Uterine smooth muscle cell (primary cell): ENCODE measurements at places on chromosomes 3 and 15. TPM values are rescaled to one million over a fixed set of nuclear protein-coding genes. Genes with fewer than 3 reads are reported as not detected.

The AHSG gene
- not detected in 2 replicates for total RNA-seq

The PTX3 gene
- total RNA-seq: 186 and 777 TPM in 2 replicates

The FGF12 gene
- total RNA-seq: under 0.01 and 0.22 TPM in 2 replicates

The CLDN18 gene
- total RNA-seq: 0.12 TPM in 1 of 2 replicates, not detected in the other

The PLXND1 gene
- 56.2 and 66.1 TPM in 2 replicates for total RNA-seq

The CERS3 gene
- not detected in 2 replicates for total RNA-seq
